ENCODE measurements at places on chromosomes 2 and 18. TPM values are rescaled to one million over a fixed set of nuclear protein-coding genes. Genes with fewer than 3 reads are reported as not detected.

DNA sequence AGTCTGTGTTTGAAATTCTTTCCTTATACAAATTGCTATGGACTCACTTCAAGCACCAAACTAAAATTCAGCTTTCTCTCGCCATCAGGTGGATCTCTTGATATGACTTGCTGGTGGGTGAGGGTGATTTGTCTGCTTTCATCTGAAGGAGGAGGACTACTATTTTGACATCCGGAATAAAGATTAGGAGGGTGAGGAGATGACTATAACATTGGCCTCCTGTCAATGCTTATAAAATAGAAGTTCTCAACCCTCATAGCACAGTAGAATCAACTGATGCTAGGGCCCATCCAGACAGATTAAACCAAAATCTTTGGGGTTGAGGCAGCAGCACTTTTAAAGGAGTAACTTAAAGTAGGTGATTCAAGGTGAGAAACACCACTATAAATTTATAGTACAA is 120.4 kb upstream of the DNAJC10 start:
- no peak for DNase-seq
- no peaks in the 10 kb centered on the region for H3K4me1 ChIP-seq
- H3K36me3 ChIP-seq = no peaks in the 10 kb centered on the region
- no peak overlapping the region for H3K4me3 ChIP-seq
- no peak overlapping the region for H3K27ac ChIP-seq

- DNase-seq = no peak
- H3K27me3 ChIP-seq = no peaks in the 10 kb centered on the region
- no peak overlapping the region for H3K4me3 ChIP-seq
- H3K4me1 ChIP-seq = no peaks in the 10 kb centered on the region
- H3K36me3 ChIP-seq = no peaks in the 10 kb centered on the region
- no peak overlapping the region for H3K27ac ChIP-seq
Observed at GRCh38 chr2:172242961-172243360, 140.3 kb upstream of the DLX2 start.

DNA sequence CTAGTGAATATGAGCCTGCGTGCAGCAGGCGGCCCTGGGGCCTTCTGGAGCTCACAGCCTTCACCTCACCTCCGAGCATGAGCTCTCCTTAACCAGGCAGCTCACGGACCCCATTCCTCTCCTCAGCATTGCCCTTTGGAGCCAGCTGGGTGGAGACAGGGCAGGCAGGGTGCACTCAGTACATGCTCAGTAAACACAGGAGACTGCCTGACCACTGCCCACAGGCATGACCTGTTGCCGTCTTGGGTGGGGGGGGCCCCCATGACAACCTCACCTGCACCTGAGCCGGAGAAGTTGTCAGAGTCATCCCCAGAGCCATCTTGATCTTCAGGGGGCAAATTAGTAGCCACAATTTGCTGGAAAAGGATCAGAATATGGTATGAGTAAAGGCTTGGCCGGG is 19.9 kb downstream of the SDC1 start:
- H3K4me1 ChIP-seq = no peaks in the 10 kb centered on the region
- no peak overlapping the region for H3K4me3 ChIP-seq
- no peak overlapping the region for H3K27ac ChIP-seq
- H3K27me3 ChIP-seq = no peaks in the 10 kb centered on the region

DNA sequence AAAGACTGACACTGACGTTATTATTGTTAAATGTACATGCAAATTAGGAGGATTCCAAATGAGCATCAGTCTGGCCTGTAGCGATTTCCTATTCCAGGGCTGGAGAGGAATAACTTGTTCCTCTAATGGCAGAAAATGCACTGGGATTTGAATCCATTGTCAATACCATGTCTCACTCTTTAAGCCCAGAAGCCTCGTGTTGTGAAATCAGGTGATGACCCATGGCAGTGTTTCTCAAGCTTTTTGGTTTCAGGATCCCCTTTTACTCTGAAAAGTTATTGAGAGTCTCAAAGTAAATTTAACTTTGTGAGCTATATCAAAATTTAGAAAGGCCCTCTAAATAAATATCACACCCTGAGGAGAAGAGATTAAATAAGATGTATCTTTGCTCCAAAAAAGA is 279.2 kb downstream of the GALR1 start:
- H3K27ac ChIP-seq = no peak overlapping the region
- no peak for DNase-seq
- no peak overlapping the region for H3K4me3 ChIP-seq

DNA sequence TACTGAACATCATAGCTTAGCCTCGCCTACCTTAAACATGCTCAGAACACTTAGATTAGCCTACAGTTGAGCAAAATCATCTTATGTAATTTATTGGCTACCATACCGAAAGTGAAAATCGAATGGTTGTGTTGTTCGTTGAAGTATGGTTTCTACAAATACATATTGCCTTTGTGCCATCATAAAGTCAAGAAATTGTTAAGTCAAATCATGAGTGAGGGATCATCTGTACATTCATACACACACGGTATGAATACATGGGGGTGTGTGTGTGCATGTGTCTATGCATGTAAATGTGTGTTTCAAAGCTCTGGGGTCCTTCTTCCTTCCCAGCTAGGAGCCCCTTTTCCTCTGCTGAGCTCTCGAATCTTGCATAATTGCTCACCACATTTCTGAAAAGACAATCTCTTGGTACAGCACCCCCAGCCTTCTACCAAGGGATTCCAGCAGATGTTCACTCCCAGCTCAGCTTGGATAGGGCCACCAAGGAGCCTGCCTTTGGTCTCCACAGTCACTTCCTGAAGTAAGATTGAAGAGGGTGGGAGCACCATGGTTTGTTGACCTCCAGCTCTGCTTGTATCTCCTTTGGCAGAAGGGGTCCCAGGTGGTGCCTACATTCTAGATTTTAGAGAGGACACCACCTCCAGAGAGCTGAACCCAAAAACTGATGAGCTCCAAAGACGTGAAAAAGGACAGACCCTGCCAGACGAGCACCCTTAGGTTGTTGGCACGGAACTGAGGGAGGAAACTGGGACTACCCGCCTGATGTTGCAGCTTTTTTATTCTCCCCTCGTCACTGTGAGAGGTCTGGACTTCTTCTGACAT is 33.2 kb upstream of the CYP1B1 start:
- H3K27me3 ChIP-seq = peaks cover 9% of the 10 kb centered on the region
- H3K4me1 ChIP-seq = no peaks in the 10 kb centered on the region
- no peak overlapping the region for H3K27ac ChIP-seq
- no peak for DNase-seq
- H3K36me3 ChIP-seq = no peaks in the 10 kb centered on the region
- H3K4me3 ChIP-seq = no peak overlapping the region

- H3K4me3 ChIP-seq = no peak overlapping the region
- no peaks in the 10 kb centered on the region for H3K36me3 ChIP-seq
- H3K4me1 ChIP-seq = peaks cover 2% of the 10 kb centered on the region
- no peak overlapping the region for H3K27ac ChIP-seq
Observed at GRCh38 chr2:73908689-73909652, 16.2 kb downstream of the ACTG2 start.

DNA sequence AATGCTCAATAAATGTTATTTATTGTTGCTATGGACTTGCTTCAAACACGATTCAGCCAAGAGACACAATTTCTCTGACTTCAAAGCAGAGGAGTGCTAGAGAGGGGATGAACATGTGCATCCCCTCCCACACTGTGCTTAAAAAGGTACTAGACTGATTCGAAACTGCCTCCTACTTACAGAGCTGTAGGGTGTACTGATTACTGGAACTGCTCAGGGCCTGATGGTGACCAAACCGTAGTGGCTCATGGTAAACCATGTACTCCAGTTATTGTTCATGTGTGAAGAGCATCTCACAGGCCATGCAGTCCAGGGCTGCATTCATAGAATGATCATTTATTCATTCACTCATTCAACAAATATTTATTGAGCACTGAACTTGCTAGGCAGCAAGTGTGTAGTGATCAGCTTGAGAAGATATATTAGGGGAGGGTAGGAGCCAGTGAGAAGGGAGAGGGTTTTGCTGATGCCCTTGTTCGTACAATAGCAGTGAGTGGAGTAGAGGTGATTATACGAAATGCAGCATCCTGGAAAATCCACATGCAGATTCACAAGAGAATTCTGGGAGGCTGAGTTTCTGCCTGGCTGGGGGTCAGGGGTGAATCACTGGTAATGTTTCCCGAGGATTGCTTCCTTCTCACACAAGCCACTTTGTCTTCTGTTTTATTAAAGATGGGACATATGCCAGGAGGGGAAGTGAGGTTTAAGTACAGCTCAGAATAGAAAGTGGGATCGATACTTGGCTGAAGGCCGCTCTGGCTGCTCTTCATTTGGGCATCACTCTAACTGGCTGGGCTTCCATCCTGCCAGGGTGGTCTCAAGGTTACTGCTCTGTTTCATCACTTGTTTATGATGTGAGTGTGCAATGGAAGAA is 245.4 kb downstream of the RAD51AP2 start:
- no peaks in the 10 kb centered on the region for H3K27me3 ChIP-seq
- H3K36me3 ChIP-seq = no peaks in the 10 kb centered on the region
- H3K27ac ChIP-seq = no peak overlapping the region
- H3K4me3 ChIP-seq = no peak overlapping the region
- H3K4me1 ChIP-seq = peaks cover 4% of the 10 kb centered on the region

DNA sequence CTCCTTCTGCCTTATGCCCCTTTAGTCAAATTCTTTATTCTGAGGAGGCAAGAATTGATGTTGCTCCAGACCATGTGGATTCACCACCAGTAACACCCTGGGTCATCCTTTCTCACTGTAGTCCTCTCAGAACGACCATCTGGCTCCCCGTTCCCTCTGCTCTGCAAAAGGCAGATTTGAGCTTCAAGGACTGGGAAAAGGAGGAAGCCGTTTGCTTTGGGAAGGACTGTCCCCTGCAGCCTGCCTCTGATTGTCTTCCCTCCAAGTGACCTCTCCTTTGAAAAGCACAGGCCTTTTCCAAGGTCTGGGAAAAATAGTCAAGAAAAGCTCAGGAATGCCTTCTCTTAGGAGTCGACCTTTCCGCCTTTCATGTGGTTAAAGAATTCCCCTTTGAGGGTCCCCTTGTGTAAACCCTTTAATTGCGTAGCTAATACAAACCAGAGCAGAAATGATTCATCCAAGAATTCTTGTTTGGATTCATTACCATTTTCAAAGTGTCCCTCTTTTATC is 130.1 kb upstream of the COPS8 start:
- no peaks in the 10 kb centered on the region for H3K4me1 ChIP-seq
- no peak overlapping the region for H3K27ac ChIP-seq
- no peak for DNase-seq
- peaks cover 3% of the 10 kb centered on the region for H3K27me3 ChIP-seq
- no peak overlapping the region for H3K4me3 ChIP-seq
- H3K36me3 ChIP-seq = no peaks in the 10 kb centered on the region

- no peaks in the 10 kb centered on the region for H3K27me3 ChIP-seq
- peaks cover 19% of the 10 kb centered on the region for H3K4me1 ChIP-seq
- H3K4me3 ChIP-seq = no peak overlapping the region
- H3K36me3 ChIP-seq = peaks cover 29% of the 10 kb centered on the region
- DNase-seq = no peak
Observed at GRCh38 chr2:241122376-241123002, 20.4 kb upstream of the MTERF4 start.

DNA sequence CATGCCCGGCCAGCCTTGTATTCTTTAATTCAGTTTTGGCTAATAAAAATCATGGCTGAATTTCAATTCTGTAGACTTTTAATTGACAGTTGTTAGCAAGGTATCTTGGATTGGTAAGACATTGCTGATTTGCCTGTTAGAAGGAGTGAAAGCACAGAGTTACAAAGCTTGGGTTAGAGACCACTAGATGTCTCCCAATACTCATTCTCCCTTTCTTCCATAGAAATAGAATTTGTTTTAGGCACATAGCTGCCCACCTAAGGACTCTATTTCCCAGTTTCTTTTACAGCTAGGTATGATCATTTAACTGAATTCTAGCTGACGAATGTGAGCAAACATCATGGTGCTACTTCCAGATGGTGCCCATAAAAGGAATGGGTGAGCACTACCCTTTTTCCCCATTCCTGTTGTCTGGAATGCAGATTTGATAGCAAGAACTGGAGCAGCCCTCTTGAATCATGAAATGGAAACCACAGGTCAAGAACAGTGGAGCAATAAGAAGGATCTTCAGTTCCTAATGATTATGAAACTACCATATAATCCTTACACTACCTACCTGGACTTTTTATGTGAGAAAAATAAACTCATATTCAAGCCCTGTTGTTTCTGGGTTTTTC is 17.5 kb downstream of the PECR start:
- H3K27ac ChIP-seq = no peak overlapping the region
- peaks cover 8% of the 10 kb centered on the region for H3K36me3 ChIP-seq
- H3K4me1 ChIP-seq = no peaks in the 10 kb centered on the region
- no peak for DNase-seq
- no peak overlapping the region for H3K4me3 ChIP-seq

- no peaks in the 10 kb centered on the region for H3K27me3 ChIP-seq
- DNase-seq = no peak
- no peaks in the 10 kb centered on the region for H3K36me3 ChIP-seq
- H3K4me3 ChIP-seq = no peak overlapping the region
Observed at GRCh38 chr2:234595829-234596228, 98.9 kb upstream of the ARL4C start.

- no peak overlapping the region for H3K4me3 ChIP-seq
- H3K4me1 ChIP-seq = no peaks in the 10 kb centered on the region
- no peak for DNase-seq
- H3K36me3 ChIP-seq = no peaks in the 10 kb centered on the region
- H3K27me3 ChIP-seq = no peaks in the 10 kb centered on the region
Observed at GRCh38 chr18:69648486-69648885, 247.8 kb downstream of the DOK6 start.

DNA sequence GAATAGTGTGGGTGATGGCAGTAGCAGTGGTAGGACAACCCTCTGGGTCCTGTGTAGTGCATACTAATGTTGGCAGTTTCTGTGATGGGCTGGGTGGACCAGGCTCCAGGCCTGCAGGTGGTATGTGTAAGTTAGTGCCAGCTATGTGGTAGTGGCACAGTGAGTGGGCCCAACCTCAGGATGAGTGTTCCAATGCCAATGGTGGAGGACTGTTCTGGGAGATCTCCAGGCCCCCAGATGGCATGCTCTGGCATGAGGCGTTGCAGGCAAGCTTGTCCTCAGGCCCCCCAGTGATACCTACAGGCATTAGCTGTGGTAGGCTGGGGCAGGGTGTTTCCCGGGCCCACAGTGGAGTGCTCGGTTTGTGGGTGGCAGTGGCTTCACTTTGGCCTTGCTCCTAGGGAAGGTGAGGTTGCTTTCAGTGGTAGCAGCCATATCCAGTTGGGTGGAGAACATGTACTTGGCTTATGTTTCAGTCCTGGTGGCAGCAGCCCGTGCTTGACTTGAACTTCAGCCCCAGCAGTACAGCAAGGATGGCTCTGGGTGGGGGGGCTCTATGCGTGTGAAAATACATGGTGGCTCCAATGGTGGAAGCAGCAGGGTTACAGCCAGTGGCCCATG is 32.4 kb downstream of the TEX51 start:
- peaks cover 1% of the 10 kb centered on the region for H3K4me1 ChIP-seq
- no peak for DNase-seq
- no peaks in the 10 kb centered on the region for H3K36me3 ChIP-seq

The OSR1 gene
- polyA plus RNA-seq = not detected

The FSHR gene
- not detected for polyA plus RNA-seq

The CYP1B1 gene
- 0.31 TPM for polyA plus RNA-seq

The IL1F10 gene
- not detected for polyA plus RNA-seq

The LOXHD1 gene
- not detected for polyA plus RNA-seq

The STEAP3 gene
- polyA plus RNA-seq = 1.7 TPM

The PCARE gene
- not detected for polyA plus RNA-seq
